ENCODE measurements at places on chromosomes 1 and 21.

- DNase-seq, result peak; percentile 61
These were observed 56.7 kb downstream of the RASAL2 start for GRCh38 chr1:178150610-178151009.

- DNase-seq, result peak; percentile 70
These were observed 47.8 kb downstream of the CHML start for GRCh38 chr1:241592273-241592958.

DNA sequence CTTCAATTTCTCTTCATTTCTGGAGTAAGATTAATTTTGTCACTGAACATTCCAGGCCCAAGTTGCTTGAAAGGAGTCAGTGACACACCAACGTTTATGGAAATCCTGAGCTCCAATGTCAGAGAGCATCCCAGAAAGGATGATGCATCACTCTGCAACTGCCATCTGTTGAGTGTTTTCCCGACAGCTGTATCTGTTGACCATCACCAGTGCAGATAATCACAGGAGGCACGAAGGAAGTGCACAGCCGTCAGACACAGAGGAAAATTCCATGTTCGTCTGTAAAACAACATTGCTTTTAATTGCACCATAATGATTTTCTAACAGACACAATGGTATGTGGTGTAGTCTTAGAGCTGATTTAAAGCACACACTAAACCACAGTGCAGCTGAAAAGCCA lies 376.7 kb upstream of the ADGRL2 start:
- DNase-seq, result peak; percentile 1

- DNase-seq, result no peak
These were observed 15.3 kb upstream of the COX20 start for GRCh38 chr1:244820131-244820530.

- DNase-seq, result no peak
These were observed 25.1 kb upstream of the NUF2 start for GRCh38 chr1:163296504-163297263.

DNA sequence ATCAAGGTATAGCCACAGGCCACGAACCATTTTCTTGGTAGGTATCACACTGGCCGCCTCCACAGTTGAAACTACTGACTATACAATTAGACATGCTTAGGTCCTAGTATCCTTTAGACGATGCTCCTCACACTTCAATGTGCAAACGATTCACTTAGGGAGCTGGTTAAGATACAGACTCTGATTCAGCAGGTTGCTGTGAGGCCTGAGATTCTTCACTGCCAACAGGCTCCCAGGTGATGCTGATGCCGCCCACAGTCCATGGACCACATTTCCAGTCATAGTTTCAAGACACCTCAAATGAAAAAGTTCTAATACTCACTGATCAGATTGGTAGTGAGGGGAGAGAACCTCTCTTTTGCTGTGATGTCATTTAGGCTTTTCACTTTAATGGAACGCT lies 6.8 kb downstream of the ATP5PO start:
- DNase-seq, result no peak

Data from astrocyte (in vitro differentiated cells and primary cell).